Hippocampal formation (tissue), 2 donors: ENCODE measurements at places on chromosomes 16 and 17.

- no peak for DNase-seq
Measured at GRCh38 chr16:69599731-69600130, 34.0 kb downstream of the NFAT5 start.

DNA sequence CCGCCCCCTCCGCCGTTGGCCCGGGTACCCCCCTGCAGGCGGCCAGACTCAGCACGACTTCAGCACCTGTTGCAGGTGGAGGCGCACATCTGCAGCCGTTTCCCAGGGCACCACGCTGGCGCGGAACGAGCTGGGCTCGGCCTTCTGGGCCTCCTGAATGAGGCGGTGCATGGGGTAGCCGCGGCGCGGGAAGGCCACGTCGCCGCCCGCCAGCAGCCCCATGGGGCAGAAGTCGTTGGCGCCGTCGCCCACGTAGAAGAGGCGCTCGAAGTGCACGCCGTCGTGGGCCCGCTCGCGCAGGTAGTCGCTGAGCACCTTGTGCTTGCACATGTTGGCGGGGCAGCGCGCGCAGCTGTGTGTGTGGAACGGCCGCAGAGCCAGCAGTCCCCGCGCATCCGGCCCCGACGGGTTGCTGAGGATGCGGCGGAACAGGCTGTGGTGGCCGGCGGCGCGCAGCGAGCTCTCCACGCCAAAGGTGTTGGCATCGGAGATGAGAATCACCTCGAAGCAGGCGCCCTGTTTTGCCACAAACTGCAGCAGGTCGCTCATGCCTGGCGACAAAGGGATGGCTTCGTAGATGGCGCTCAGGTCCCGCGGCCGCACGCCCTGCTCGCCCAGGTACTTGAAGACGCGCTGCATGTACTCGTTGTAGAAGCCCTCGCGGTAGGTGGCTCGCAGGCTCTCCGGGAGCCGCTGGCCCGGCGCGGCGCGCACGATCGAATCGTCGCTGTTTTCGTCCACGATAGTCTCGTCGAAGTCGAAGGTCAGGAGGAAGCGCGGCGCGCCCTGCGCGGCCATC, 6.2 kb downstream of the PHOSPHO1 start:
- no peak for DNase-seq

DNA sequence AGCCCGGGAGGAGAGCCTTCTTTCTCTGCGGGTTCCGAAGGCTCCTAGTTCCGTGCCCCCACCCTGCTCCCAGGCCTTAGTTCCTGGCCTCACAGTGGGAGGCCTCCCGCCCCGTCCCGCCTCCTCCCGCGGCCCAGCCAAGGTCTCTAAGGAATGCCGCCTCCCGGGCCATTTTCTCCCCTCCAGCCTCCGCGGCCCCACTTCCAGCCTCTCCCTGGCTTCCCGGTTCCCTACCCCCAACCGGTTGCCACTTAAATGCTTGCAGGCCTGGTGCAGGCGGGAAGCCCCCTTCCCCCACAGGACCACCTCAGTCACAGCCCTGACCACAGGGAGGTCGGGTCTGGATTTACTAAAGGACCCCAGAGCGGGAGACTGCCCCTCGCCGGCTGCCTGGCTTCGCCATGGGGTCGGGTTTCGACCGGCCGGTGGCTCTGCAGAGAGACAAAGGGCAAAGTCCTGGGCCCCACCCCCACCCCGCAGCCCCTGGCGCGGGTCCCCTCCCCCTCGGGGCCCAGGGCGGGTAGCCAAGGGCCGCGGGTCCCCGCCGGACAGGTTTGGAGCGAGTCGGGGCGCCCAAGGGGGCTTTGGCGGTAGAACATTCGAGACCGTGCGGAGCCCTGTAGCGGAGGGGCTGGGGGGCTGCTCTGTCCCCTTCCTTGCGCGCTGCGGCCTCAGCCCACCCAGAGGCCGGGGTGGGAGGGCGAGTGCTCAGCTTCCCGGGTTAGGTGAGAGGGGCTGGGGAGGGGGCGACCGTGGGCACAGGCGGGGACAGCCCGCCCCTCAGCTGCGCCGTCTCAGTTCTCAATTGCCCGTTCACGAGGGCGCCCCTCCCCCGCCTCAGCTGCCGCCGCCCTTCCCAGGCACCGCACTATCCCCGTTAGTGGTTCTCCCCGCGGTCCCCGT, 16.4 kb downstream of the IGF2BP1 start:
- DNase-seq: no peak

- DNase-seq: no peak
Measured at GRCh38 chr17:42744283-42744805, 496 bp downstream of the EZH1 start.

GRCh38 chr17:82278786-82279391, 5.4 kb upstream of the CSNK1D start:
- DNase-seq: no peak

- no peak for DNase-seq
Measured at GRCh38 chr16:66948134-66948836, 12.8 kb upstream of the CES3 start.

DNA sequence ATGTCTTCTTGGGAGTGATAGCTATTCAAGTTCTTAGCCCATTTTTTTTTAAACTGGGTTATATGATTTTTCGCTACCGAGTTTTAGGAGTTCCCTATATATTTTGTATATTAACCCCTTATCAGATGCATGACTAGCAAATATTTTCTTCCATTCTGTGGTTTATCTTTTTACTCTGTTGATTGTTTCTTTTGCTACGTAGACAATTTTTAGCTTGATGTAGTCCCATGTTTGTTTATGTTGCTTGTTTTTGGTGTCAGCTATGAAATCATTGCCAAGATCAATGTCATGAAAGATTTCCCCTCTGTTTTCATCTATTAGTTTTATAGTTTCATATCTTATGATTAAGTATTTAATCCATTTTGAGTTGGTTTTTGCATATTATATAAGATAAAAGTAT, 480.5 kb downstream of the CDH11 start:
- no peak for DNase-seq

- DNase-seq: no peak
Measured at GRCh38 chr16:12024429-12024828, 47.9 kb downstream of the SNX29 start.

DNA sequence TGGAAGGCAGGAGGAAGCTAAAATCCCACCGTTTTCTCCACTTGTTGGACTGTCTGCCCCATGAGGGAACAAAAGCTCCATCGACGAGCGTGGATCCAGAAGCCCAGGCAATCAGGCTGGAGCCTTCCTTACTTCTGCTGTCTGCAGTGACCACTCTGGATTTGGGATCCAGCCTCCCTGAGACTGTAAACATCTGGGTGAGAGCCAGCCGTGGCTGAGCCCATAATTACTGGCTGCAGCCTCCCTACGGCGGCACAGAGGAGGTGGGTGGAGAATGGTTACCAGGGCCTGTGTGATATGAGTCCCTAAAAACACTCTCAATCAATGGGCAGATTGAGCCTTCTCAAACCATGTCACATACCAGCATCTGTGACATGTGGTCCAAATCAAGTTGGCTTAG, 158.2 kb downstream of the FOXL1 start:
- no peak for DNase-seq

DNA sequence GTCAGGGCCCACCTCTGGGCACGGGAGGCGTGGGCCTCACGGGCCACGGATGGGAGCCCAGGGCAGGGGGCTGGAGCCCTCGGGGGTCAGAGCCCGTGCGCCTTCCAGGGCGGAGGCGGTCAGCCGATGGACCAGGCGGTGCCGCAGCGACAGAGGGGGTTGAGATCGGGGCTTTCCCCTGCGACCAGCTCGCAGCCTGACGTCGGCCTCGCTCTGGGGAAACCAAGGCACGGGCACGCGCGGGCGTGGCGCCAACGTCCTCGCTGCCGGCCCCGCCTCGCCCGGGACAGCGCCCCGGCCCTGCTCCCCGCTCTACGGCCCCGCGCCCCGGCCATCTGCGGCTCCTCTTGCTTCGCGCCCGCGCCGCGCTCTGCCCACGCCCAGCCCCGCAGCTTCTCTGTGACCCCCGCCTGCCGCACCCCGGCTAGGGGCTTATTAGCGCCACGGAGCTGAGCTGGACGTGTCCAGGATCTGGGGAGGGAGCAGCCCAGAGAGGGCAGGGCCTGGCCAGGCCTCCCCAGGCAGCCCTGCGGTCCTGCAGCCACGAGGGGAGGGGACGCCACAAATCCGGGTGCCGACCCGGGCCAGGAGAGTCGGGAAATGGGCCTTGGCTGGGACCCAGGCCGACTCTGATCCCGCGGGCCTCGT, 13.5 kb downstream of the ACTG1 start:
- no peak for DNase-seq

DNA sequence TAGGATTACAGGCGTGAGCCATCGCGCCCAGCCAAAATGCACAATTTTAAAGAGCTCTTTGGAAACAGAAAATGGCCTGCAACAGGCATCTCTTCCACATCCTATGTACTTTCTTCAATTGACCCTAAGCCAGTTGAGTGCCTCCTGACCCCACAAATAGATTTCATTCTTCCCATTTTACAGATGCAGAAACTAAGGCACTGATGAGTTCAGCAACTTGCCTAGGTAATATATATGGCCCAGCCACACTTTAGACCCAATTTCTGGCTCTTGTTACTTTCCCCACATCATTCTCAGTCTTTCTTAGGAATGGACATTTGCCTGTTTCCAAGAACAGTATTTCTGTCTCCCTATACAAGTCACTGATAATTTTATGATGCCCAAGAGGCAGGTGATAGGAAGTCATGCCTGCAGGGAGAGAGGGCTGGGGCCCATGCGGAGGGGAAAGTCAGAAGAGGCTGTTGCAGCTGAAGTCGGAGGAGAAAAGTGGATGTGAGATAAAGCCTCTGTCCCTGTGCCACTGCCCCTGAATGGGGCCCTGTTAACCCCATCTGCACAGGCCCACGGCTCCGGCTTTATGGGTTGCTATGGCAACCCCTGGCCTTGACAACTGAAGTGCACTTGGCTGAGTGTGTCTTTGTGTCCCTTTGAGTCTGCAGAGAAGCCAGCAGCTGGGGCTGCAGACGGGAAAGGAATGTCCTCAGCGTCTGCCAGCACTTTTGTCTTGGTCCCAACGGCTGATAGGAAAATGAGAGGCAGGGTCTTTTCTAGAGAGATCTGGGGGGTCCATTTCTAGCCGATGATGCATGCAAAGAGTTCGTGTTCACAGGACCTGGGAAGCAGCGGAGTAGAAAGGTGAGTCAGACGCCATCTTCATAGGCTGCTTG, 45.9 kb downstream of the ABAT start:
- DNase-seq: no peak

GRCh38 chr17:51427856-51428255, 167.5 kb downstream of the UTP18 start:
- DNase-seq: no peak

DNA sequence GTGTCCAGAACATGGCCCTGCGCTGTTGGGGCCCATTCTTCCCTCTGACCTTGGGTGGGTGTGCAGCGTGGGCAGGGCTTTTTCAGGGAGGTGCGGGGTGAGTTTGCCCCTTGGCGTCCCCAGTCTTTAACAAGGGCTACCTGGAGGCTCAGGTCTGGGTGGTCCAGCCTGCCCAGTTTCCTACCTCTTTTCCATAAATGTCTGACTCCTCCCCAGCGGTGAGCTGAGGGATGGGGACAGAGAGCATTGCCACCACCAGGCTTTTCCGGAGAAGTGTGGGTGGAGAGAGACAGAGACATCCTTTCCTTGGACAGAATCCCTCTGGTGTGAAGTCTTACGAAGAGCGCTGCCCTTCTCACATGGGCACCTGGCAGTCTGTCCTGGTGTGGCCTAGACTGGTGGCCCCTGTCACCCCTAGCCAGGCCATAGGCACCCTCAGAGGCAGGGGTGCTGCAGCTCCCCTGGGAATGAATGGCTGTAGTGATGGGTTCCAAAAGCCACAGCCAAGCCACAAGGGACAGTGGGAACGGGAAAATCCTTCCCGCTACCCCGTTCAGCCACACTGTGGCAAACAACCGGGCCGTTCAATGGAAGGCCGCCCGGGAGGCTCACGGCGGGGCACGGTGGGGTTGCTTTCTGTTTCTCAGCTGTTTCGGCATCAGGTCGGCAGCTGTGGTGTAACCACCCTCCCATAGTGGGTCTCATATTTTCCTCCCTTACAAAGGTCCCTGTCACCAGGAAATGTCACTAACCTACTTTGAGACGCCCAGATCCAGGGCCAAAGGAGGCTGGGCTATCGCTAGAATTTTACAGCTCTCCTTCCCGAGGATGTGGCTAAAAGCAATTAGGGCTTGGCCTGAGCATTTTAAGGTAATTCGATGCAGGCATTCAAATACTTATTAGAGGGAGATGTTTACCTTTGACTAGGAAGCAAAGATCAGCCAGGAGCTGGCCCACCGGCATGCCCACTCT, 61.9 kb upstream of the GSE1 start:
- DNase-seq: no peak

DNA sequence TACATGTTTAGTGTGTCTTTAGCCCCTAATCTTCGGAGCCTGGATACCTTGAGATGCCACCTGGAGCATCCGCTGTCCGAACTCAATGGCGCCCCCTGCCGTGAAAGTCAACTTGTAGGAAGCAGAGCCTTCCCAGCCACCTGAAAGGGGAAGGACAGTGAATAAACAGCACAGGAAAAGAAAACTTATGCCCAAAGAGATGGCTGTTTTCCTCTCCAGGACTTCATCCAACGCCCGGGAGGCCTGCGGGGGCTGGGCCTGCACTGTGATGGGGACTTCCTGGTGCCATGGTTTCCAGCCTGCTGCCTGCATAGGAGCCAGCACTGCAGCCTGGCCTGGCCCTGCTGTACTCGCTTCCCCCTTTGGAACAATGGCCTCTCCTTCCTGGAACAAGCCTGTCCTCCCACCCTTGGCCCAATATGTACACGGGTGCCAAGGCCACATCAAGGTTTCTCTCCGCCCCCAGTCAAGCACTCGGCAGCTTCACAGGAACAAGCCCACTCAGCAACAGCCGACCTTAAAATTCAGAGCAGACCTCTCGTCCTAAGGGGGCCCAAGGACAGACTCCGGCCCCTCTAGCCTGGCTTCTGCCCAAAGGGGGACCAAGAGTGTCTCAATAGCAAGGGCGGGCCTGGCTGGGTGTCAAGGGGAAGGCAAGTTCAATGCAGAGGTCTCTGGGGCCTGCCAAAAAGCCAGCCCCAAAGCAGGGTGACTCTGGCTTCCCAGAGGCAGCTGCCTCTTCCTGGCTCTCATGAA, 4.5 kb upstream of the UNC13D start:
- peak; percentile 62 for DNase-seq

DNA sequence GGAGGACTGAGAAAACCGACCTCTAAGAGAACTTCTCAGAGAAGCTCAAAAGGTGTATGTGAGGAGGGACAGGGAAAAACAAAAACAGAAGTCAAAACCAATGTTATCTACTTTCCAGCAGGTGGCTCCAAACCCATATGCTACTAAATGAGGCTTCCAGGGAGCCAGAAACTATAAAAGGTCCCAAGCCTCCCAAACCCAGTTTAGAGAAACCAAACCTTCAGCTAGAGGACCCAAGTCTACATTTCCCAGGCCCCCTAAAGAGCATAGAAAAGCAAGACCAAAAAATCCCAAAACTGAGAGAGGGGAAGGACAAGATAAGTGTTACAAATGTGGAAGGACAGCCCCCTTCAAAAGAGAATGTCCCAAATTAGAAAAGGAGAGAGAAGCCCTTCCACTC, 3.7 kb downstream of the HPR start:
- peak; percentile 57 for DNase-seq

DNA sequence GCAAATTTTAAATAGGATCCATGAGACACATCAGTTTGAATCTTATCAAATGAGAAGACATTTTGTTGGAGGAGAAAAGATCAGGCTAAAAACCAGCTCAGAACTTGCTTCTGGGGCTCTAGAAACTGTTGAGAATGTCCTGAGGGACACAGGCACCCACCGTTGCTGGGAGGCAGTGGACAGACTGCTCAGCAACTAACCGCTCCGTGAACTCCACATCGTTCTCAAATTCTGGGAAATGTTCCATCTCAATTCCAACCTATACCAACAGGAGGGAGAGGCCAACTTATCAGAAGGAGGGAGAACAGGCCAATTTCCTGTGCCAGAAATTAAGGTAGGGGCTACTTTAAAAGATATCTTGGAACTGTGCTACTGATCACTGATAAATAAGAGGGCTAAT, 8.3 kb downstream of the TAT start:
- no peak for DNase-seq
